ENCODE measurements at places on chromosomes 1 and 21.
A peak's percentile ranks its signal among the peaks of the same experiment; 100 is the strongest.

- DNase-seq, result no peak
Measured at GRCh38 chr1:160618763-160619274, 28.0 kb downstream of the SLAMF1 start.

GRCh38 chr1:56686169-56686568 lies 41.1 kb downstream of the PRKAA2 start:
- no peak for DNase-seq

GRCh38 chr1:178908358-178908757 lies 37.5 kb upstream of the ANGPTL1 start:
- DNase-seq, result peak; percentile 5

DNA sequence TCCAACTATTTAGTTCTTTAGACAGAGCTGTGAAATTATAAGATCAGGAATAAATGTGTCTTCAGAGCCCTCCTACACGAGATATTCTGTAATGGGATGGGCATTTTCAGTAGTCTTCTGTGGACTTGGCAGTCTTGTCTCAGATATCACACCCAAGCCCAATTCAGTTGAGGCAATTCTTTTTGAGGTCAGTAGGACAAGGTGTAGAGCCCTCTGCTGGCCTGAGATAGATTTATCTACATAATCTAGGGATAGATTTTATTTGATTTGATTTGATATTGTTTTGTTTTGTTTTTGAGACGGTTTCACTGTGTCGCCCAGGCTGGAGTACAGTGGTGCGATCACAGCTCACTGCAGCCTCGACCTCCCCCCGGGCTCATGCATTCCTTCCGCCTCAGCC lies 77.5 kb downstream of the FMN2 start:
- DNase-seq, result peak; percentile 17

- no peak for DNase-seq
Measured at GRCh38 chr1:208157769-208158168, 86.4 kb downstream of the PLXNA2 start.

GRCh38 chr1:68103884-68104554 lies 53.6 kb upstream of the DIRAS3 start:
- peak; percentile 60 for DNase-seq

DNA sequence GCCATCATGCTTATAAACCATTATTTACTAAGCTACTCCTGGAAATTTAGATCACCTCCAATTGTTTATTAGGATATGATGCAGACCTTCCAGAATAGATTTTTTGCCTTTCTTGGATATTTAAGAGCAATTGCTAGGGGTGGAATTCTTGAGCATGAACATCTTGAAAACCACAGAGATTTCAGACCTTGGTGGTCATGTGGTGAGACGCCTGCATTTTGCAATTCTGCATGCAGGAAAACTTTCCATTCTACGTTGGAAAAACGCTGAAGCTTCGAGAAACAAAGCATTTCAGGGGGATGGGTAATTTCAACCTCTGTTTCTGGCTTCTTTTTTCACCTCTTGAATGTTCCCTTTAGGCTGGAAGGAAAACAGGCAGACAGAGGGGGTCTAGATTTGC lies 596.3 kb downstream of the KIF26B start:
- no peak for DNase-seq

DNA sequence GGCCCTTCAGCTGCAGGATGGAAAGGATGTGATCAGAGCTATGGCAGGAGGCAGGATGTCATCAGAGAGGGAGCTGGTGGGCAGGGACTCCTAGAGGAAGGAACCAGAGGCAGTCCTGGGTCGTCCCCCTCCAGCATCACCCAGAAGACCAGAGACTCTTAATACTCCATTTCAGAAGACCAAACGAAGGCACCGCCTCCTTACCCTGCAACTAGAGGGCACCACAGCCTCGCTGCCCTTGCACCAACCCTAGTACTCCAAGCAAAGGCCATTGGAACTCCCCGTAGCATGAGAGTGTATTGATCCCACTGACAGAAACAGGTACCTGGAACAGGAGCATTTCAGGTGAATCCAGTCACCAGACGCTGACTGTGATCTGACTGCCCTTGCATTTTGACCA lies 598.1 kb downstream of the NPHP4 start:
- DNase-seq, result no peak

DNA sequence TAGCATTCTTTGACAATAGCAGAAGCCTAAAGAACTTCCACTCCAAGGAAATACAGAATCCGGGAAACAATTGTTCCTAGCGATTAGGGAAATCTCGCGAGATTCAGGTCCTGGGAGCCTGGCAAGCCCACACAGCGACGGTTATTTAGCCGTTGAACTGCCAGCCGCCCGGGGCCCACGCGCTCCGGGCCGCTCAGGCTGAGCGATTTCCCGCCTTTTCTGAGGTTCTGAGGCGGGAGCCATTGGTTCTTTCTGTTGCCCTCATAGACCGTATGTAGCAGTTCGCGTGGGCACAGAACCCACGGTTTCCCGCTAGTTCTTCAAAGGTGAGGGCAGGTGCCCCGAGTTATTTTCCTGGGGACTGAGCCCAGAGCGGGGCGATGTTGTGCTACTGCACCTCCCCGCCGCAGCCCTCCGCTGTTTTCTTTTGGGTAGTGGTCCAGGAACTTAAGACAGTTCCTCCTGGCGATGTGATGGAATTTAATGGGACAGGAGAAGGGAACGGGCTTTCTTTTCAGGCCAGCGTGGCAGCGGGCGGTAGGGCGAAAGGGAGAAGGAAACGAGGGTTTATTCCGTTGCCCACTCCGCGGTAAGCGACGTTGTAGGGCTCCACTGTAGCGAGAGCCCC lies at the start of gene SYCP1:
Gene SYCP1 (plus strand): TSS at position 171 of the 628 bp plus-strand sequence. CDS start 602 bp downstream, outside the sequence.
- DNase-seq, result no peak

DNA sequence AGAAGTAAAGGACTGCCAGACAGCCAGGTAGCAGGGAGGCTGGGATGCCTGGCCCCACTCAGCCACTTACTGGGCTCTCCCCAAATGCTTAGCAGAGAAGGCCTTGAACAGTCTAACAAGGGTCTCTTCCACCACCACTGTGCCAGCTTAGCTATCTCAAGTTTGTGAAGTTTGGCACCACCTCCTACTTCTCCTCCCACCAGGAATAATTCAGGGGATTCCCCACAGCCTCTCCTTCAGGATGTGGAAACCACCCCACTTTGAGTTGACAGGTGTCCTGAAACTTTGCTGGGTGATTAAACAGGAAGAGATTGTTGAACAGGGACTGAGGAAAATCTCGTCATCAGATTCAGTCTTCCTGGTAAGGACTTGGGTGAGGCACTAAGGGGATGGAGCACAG lies 59.4 kb upstream of the ATP1B1 start:
- DNase-seq, result no peak

All from non-pigmented ciliary epithelial cell (primary cell).